ENCODE measurements at places on chromosomes 6 and 20. TPM values are rescaled to one million over a fixed set of nuclear protein-coding genes. Genes with fewer than 3 reads are reported as not detected.

DNA sequence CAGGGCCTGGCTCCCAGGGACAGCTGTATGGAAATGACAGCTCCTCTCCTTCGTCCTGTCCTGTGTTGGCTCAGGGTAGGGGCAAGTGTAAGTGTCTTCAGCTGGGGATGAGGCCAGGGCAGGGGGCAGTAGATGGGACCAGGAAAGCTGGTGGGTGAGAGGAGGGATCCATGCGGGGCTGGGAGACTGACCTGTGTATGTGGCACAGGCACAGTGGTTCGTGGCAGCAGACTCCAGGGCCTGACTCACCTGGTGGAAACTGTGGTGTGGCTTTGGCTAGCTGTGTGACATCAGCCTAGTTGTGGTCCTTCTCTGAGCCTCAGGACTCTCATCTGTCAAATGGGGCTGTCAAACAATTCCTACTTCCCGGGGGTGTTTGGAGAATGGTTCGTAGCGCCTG, 13.7 kb upstream of the SCRT2 start:
- no peak for DNase-seq

GRCh38 chr6:25414755-25415154, 135.6 kb downstream of the CARMIL1 start:
- DNase-seq = no peak

- DNase-seq = no peak
Observed at GRCh38 chr6:84836366-84836765, 72.0 kb upstream of the TBX18 start.

EBF4 gene
- total RNA-seq = 11.6 TPM

DNA sequence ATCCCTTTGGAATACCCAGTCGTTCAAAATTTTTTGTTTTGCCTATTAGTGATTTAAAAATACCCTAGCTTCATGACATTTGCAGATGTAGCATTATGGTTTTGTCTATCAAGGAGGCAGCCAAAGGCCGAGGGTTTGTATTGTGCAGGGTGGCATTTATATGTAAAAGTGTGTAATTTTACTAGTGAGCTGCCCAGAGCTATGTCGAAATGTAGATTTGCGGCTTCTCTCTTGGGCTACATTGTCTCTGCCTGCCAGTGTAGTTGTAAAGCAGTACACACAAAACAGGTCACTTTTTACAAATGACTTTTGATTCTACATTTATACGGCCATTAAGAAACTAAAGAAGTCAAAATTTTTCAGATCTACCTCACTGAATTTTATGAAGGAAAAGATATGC, 87.7 kb downstream of the TSHZ2 start:
- DNase-seq = no peak

KHDRBS2 gene
- 12.4 TPM for total RNA-seq

HLA-DQB1 gene
- 12.2 TPM for total RNA-seq

OR2J3 gene
- not detected for total RNA-seq

DNA sequence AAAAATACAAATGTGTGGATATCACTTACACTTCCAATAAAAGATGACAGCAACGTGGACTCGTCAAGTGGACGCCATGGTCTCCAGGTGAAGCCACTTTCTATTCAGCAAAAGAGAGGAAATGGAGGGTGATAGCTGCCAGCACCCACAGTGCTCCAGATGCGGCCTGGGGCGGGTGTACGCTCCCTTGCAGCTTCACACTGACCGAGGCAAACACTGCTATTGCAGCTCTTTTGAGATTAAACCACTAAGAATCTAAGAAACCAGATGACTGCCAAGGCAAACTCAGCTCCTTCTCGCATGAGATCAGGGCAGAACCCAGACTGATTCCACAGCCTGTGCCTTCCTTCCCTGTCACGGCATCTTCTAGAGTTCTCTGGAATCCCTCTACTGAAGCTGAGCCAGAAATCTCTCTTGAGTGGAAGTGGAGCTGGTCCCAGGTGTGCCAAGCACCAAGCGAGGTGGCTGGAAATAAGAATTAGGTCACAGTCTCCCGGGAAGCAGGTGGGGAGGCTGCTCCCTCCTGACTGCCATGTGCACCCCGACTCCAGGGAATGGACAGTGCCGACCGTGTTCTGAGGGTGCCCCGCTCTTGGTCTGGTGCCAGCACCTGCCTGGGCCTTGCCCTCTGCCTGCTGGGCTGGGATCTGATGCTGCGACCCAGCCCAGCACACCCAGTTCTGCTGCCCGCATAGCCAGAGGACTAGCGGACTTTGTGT, 90.1 kb upstream of the AFDN start:
- DNase-seq = no peak

CALHM6 gene
- total RNA-seq = 0.83 TPM

FOXA2 gene
- 7.9 TPM for total RNA-seq

SYNDIG1 gene
- total RNA-seq = 1.5 TPM

GRCh38 chr6:137957471-137957870, 90.4 kb downstream of the TNFAIP3 start:
- no peak for DNase-seq

BFSP1 gene
- total RNA-seq = 2.0 TPM

GRCh38 chr6:52423448-52423847, 3.3 kb downstream of the EFHC1 start:
- DNase-seq = no peak

DNA sequence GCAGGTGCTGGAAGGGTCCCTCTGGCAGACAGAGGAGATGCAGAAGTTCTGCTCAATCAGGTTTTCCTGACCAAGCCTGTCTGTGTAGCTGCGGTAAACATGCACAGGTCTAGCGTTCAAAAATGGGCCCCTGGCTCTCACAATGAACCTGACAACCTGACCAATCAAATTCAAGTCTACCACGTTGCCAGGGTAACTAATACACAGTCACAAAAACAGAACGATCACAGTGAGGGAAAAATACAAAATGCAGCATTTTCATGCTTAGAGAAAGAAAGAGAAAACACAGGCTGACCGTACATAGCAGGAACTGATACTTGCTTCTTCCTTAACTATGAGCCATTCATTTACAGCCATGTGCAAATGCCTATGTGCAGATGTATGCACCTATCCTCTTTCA, 353.1 kb upstream of the TSHZ2 start:
- DNase-seq = peak; percentile 9

OR12D2 gene
- not detected for total RNA-seq

- DNase-seq = no peak
Observed at GRCh38 chr20:63191400-63191799, 24.5 kb downstream of the YTHDF1 start.

- DNase-seq = peak; percentile 34
Observed at GRCh38 chr6:19830171-19830570, 7.0 kb upstream of the ID4 start.

PRDM13 gene
- not detected for total RNA-seq

RUNX2 gene
- total RNA-seq = 2.1 TPM

CRIP3 gene
- total RNA-seq = 0.80 TPM

PSORS1C2 gene
- not detected for total RNA-seq

GRCh38 chr6:42729731-42730130, 7.3 kb upstream of the PRPH2 start:
- DNase-seq = peak; percentile 59

HLA-G gene
- total RNA-seq = 0.76 TPM

All from hepatocyte (in vitro differentiated cells).